ENCODE measurements at places on chromosomes 16 and 17. TPM values are rescaled to one million over a fixed set of nuclear protein-coding genes. Genes with fewer than 3 reads are reported as not detected.

- H3K27me3 ChIP-seq: no peaks in the 10 kb centered on the region
- no peak for DNase-seq
- no peak overlapping the region for H3K27ac ChIP-seq
- no peak overlapping the region for H3K4me3 ChIP-seq
- H3K36me3 ChIP-seq: peaks cover 7% of the 10 kb centered on the region
These were observed 247.1 kb downstream of the SEC14L1 start for GRCh38 chr17:77387891-77388290.

GRCh38 chr17:40779181-40779909 is 3.0 kb downstream of the KRT27 start:
- no peaks in the 10 kb centered on the region for H3K36me3 ChIP-seq
- DNase-seq: no peak
- H3K4me1 ChIP-seq: no peaks in the 10 kb centered on the region
- H3K4me3 ChIP-seq: no peak overlapping the region
- peaks cover 34% of the 10 kb centered on the region for H3K27me3 ChIP-seq

IGSF6 gene
- 159 TPM for polyA plus RNA-seq

NPW gene
- polyA plus RNA-seq: not detected

DNA sequence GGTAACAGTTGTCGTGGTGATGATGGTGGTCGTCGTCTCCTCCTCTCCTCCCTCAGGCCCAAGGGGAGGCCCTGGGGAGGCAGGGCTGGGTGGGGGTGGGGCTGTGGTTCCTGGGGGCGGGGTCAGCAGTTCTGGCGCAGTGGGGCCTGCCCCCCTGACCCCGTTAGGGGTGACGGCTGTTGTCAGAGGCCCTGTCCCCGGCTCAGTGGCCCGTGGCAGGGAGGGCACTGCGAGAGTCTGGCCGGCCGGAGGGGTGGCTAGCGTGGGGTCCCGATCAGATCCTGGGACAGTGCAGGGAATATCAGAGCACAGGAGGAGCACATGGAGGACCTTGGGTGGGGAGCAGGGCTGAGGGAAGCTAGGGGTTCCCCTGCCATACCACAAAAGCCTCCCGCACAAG is 2.5 kb downstream of the SEZ6L2 start:
- no peaks in the 10 kb centered on the region for H3K36me3 ChIP-seq
- H3K4me1 ChIP-seq: peaks cover 25% of the 10 kb centered on the region
- H3K4me3 ChIP-seq: no peak overlapping the region
- H3K27me3 ChIP-seq: peaks cover 12% of the 10 kb centered on the region
- DNase-seq: no peak

PYCARD gene
- 214 TPM for polyA plus RNA-seq

DNA sequence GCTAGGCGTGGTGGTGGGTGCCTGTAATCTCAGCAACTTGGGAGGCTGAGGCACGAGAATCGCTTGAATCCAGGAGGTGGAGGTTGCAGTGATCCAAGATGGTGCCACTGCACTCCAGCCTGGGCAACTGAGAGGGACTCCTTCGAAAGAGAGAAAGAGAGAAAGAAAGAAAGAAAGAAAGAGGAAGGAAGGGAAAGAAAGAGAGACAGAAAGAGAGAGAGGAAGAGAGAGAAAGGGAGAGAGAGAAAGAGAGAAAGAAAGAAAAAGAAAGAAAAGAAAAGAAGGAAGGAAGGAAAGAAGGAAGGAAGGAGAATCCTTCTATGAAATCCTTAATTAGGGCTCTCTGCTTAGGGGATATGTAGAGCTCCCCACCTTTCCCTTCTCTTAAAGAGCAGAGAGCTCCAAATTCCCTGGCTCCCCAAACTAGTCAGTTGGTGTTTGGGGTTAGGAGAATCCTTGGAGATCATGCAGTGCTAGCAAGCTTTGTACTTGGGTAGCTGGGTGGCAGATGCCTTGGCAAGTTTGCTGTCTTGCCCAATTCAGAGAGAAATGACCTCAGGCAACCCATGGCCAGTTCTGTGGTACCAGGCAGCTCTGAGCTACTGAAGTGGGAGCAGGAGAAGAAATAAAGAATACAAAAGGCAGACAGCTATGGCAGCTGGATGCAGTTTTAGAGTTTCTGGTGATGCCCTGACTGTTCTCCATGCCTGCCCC is 8.9 kb upstream of the HOXB13 start:
- DNase-seq: no peak
- H3K27ac ChIP-seq: no peak overlapping the region
- H3K27me3 ChIP-seq: peaks cover 96% of the 10 kb centered on the region
- no peaks in the 10 kb centered on the region for H3K36me3 ChIP-seq

TMEM94 gene
- 7.2 TPM for polyA plus RNA-seq

DNA sequence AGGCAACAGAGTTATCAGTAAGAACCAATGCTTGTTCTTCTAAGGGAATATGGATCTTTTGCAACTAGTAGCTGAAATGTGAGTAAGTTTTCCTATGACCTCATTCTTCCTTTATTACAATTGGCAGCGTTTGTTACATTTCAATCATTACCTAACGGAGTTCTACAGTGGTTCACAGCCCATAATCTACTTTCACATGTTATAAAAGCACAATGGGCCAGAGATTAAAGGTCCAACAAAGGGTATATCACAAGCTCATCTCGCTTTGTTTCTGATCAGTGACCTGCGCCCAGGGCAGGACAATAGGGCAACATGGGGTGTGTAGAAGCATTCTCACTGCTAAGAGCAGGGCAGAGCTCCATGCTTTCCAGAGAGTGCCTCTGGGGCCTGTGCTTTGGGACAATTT is 279.9 kb upstream of the DYNLRB2 start:
- no peaks in the 10 kb centered on the region for H3K36me3 ChIP-seq
- no peaks in the 10 kb centered on the region for H3K27me3 ChIP-seq
- H3K4me1 ChIP-seq: no peaks in the 10 kb centered on the region
- no peak overlapping the region for H3K27ac ChIP-seq
- H3K4me3 ChIP-seq: no peak overlapping the region

NOL3 gene
- polyA plus RNA-seq: 2.7 TPM

HOXB13 gene
- polyA plus RNA-seq: not detected

PLA2G10 gene
- not detected for polyA plus RNA-seq

DNA sequence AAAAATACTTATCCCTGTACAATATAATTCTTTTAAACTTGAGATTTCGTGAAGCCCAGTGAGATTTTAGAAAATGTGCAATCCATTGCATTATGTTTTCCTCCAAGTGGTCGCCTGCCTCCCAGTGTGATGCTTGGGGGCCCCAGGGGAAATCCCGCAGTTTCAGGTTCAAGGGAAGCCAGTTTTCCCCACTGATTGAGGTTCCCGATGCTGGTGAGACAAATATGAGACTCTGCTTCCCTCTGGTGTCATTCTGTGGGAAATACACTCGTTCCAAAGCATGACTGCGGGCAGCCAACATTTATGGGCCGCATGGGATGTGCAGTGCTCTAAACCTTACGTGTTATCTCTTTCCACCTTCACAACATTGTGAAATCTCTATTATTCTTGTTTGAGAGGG is 200.8 kb downstream of the PRKCB start:
- H3K36me3 ChIP-seq: peaks cover 88% of the 10 kb centered on the region
- no peak overlapping the region for H3K27ac ChIP-seq
- peaks cover 15% of the 10 kb centered on the region for H3K4me1 ChIP-seq
- no peak overlapping the region for H3K4me3 ChIP-seq

- no peaks in the 10 kb centered on the region for H3K27me3 ChIP-seq
- no peaks in the 10 kb centered on the region for H3K4me1 ChIP-seq
- H3K36me3 ChIP-seq: no peaks in the 10 kb centered on the region
These were observed 63.1 kb downstream of the USP22 start for GRCh38 chr17:20979792-20980083.

DOC2A gene
- 0.23 TPM for polyA plus RNA-seq

- DNase-seq: no peak
- no peak overlapping the region for H3K27ac ChIP-seq
- H3K36me3 ChIP-seq: no peaks in the 10 kb centered on the region
These were observed 116.6 kb downstream of the ZNF18 start for GRCh38 chr17:11880714-11881113.

- no peak for DNase-seq
- no peaks in the 10 kb centered on the region for H3K36me3 ChIP-seq
- no peaks in the 10 kb centered on the region for H3K27me3 ChIP-seq
- H3K4me3 ChIP-seq: no peak overlapping the region
- no peaks in the 10 kb centered on the region for H3K4me1 ChIP-seq
These were observed 79.1 kb upstream of the SEC14L1 start for GRCh38 chr17:77061669-77062068.

GRCh38 chr17:9321890-9322289 is 253.7 kb downstream of the STX8 start:
- no peaks in the 10 kb centered on the region for H3K36me3 ChIP-seq
- H3K27ac ChIP-seq: no peak overlapping the region
- no peak for DNase-seq
- no peaks in the 10 kb centered on the region for H3K4me1 ChIP-seq
- no peak overlapping the region for H3K4me3 ChIP-seq

DNA sequence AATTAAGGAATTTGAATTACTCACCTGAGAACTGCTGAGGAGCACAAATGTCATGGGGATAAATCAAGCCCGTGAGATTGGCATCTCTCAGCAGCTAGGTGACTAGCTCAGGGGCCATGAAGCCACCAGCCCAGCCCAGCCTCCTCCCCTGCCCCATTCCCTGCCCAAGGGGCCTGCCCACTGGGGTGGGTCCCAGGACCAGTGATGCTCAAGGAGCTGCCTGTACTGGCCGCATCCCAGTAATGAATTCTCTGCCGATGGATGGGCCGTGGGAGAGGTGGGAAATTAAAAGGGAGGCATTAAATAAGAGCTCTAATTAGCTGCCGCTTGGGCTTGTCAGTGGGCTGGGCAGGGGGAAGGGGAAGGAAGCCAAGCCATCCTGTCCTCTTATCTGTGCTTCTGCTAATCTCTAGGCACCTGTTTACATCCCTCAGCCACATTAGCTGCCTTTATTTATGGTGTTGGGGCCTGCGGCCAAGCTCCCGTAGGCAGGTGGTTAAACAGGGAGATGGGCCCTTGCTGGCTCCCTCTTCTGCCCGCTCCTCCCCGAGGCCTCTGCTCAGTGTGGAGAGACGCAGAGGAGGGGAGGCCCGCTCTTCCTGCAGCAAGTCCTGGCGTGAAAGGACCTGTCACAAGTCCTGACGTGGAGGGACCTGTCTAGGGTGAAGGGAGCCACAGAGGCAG is 48.8 kb downstream of the PIPOX start:
- H3K36me3 ChIP-seq: peaks cover 99% of the 10 kb centered on the region
- no peak overlapping the region for H3K4me3 ChIP-seq
- no peaks in the 10 kb centered on the region for H3K27me3 ChIP-seq

DNA sequence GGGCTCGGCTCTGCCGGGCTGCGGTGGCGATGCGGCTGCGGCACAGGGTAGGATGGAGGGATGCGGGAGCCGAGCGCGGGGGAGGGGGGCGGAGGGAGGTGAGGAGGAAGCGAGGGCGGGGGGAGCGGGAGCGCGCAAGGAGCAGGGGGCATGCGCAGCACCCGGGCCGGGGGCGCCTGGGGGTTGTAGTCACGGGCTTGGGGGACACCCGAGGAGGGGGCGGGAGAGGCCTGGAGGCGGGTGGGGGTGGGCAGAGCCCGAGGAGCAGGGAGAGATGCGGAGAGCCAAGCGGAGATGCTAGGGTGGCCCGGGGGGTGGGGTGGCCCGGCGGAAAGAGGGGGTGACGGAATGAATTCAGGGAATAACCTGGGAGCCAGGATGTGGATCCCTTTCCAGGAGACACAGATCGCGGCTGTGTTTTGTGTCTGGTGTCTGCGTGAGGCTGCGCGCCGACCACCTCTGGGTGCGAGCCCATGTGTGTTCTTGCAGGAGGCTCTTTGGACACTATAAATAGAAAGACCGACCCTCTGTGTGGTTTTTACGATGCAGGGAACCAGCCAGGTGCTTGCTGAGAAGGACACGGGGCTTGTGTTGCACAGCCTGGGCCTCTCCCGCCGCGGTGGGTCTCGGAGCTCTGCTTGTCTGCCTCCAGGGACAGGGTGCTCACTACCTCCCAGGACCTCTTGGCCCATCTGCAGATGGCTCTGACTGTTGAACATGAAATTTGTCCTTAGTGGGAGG is at the start of gene STX1B:
STX1B (minus strand) TSS at position 54 of the 741 bp plus-strand sequence. CDS start 242 bp downstream, outside the sequence.
- H3K4me3 ChIP-seq: no peak within 1 kb of the TSS
- H3K27me3 ChIP-seq: peaks cover 10% of the 10 kb centered on the region
- H3K4me1 ChIP-seq: no peaks in the 10 kb centered on the region
- DNase-seq: no peak
- H3K36me3 ChIP-seq: no peaks in the 10 kb centered on the region

COX6A2 gene
- polyA plus RNA-seq: not detected

GRCh38 chr17:54882950-54883349 is 17.7 kb upstream of the TOM1L1 start:
- no peaks in the 10 kb centered on the region for H3K4me1 ChIP-seq
- no peak overlapping the region for H3K4me3 ChIP-seq
- no peaks in the 10 kb centered on the region for H3K36me3 ChIP-seq
- DNase-seq: no peak

- no peaks in the 10 kb centered on the region for H3K4me1 ChIP-seq
- H3K36me3 ChIP-seq: peaks cover 10% of the 10 kb centered on the region
- no peak overlapping the region for H3K4me3 ChIP-seq
- no peak overlapping the region for H3K27ac ChIP-seq
These were observed 7.8 kb upstream of the BIRC5 start for GRCh38 chr17:78206298-78206697.

CLCN7 gene
- 56.5 TPM for polyA plus RNA-seq

- no peak overlapping the region for H3K27ac ChIP-seq
- H3K36me3 ChIP-seq: no peaks in the 10 kb centered on the region
- H3K4me1 ChIP-seq: peaks cover 18% of the 10 kb centered on the region
These were observed 12.6 kb downstream of the GRB7 start for GRCh38 chr17:39750131-39751015.

DPEP3 gene
- 0.25 TPM for polyA plus RNA-seq

- no peaks in the 10 kb centered on the region for H3K36me3 ChIP-seq
- H3K27me3 ChIP-seq: peaks cover 3% of the 10 kb centered on the region
- H3K27ac ChIP-seq: no peak overlapping the region
- peaks cover 31% of the 10 kb centered on the region for H3K4me1 ChIP-seq
- no peak for DNase-seq
These were observed 599 bp downstream of the MRC2 start for GRCh38 chr17:62627904-62628633.

DNA sequence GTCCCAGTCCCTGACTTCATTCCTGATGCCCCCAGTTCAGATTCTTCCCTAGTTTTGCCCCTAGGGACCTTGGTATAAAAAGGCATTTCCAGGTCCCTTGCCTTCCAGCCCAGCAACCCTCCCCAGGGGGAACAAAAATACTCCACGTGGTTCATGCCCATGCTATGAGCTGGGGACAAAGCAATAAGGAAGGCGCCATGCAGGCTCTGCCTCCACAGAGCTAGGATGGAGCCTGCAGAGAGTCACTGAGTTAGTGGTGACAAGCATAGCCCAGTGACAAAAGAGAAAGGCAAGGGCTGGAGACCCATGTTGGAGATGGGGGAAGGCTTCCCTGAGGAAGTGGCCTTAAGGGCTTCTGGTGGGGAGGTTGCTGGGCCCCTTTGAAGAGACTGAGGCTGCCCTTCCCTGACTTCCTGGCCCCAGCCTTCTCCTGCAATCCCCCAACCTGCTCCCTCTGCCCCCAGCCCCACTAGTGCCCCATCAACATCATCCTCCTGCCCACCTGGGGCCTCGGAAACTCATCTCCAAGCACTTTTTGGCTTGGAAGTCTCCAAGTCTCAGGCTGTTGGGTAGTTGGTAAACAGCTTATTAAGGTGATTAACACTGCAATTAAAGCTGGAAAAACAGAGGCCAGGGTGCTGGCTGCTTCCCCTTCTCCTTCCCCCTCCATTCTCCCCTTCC is 9.6 kb downstream of the DLX3 start:
- no peak for DNase-seq
- H3K36me3 ChIP-seq: no peaks in the 10 kb centered on the region
- no peak overlapping the region for H3K4me3 ChIP-seq
- no peak overlapping the region for H3K27ac ChIP-seq

All from CD14-positive monocyte (primary cell).